ENCODE measurements at places on chromosomes 5 and 9. TPM values are rescaled to one million over a fixed set of nuclear protein-coding genes. Genes with fewer than 3 reads are reported as not detected.

Gene ZNF474
- not detected for total RNA-seq

Gene HRH2
- 18.4 TPM for total RNA-seq

Gene LHX6
- not detected for total RNA-seq

Gene CDH10
- not detected for total RNA-seq

Gene DPP7
- total RNA-seq = 155 TPM

Gene SPATA31D4
- not detected for total RNA-seq

Gene BTNL9
- not detected for total RNA-seq

Gene KCTD16
- 0.25 TPM for total RNA-seq

Gene TGFBI
- not detected for total RNA-seq

DNA sequence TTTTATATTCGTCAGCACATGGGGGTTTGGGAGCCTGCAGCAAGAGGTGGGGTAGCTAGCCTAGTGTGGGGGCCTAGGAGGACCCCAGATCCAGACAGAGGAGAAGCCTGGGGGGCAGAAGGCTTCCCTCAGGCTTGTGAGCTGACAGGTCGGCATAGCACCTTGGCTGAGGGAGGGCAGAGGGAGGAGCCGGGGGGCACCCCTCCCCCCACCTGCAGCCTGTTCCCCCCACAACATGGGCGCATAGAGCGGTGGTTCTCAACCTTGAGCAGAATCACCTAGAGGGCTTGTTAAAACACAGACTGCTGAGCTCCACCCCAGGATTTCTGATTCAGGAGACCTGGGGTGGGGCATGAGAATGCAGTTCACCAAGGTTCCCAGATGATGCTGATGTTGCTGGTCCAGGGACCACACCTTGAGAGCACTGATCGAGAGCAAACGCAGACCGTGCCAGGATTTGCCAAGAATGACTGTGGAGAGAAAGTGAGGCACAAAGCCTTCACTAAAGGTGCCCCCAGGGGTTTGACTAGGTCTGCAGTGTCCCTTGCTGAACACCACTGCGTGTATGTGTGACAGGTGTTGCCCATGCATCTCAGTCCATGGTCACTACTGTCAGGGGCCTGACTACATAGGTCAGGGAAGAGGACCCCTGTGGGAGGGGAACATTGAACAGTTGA lies 163.3 kb downstream of the MACROH2A1 start:
- no peaks in the 10 kb centered on the region for H3K27me3 ChIP-seq
- H3K27ac ChIP-seq = no peak overlapping the region
- H3K36me3 ChIP-seq = no peaks in the 10 kb centered on the region
- H3K4me3 ChIP-seq = no peak overlapping the region

DNA sequence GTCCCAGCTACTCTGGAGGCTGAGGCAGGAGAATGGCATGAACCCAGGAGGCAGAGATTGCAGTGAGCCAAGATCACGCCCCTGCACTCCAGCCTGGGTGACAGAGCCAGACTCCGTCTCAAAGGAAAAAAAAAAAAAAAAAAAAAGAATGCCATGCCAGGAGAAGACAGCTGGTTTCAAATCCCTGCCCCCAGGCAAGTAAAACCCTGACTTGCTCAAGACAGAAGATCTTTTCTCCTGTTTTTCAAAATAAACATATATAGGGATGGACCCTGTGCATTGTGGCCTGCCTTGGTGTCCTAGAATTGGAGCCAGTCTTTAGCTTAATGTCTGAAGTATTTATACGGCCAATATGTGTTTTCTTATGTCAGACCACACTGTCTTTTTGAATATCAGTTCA lies 177.1 kb downstream of the NR3C1 start:
- no peaks in the 10 kb centered on the region for H3K27me3 ChIP-seq
- H3K4me3 ChIP-seq = no peak overlapping the region
- no peak for DNase-seq
- H3K4me1 ChIP-seq = peaks cover 55% of the 10 kb centered on the region

DNA sequence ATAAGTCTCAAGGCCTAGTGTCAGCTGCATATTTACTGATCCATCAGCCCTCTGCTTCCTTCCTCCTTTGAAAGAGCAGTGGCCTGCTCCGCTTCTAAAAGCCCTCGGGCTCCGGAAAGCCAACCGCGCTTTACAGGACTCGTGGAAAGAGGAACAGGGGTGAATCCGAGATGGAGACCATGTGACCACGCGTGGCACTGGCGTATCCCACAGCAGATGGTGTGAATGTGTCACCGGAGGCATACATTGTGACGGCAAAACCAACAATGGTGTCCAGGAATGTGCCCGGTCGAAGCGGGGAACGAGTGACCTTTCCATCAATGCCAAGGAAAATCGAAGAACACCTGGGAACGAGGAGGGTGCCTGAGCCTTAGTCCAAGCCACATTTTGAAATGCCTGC lies 484.6 kb downstream of the SPATA31A7 start:
- no peak overlapping the region for H3K4me3 ChIP-seq
- H3K36me3 ChIP-seq = peaks cover 15% of the 10 kb centered on the region
- H3K4me1 ChIP-seq = no peaks in the 10 kb centered on the region
- H3K27ac ChIP-seq = no peak overlapping the region
- no peak for DNase-seq
- no peaks in the 10 kb centered on the region for H3K27me3 ChIP-seq

- H3K36me3 ChIP-seq = no peaks in the 10 kb centered on the region
- no peak overlapping the region for H3K4me3 ChIP-seq
- H3K4me1 ChIP-seq = no peaks in the 10 kb centered on the region
- H3K27me3 ChIP-seq = no peaks in the 10 kb centered on the region
- no peak overlapping the region for H3K27ac ChIP-seq
These were observed 182.2 kb upstream of the ISL1 start for GRCh38 chr5:51201024-51201423.

- no peaks in the 10 kb centered on the region for H3K36me3 ChIP-seq
- H3K27me3 ChIP-seq = no peaks in the 10 kb centered on the region
- H3K4me3 ChIP-seq = no peak overlapping the region
These were observed 337.5 kb upstream of the ZNF608 start for GRCh38 chr5:125083981-125084380.

DNA sequence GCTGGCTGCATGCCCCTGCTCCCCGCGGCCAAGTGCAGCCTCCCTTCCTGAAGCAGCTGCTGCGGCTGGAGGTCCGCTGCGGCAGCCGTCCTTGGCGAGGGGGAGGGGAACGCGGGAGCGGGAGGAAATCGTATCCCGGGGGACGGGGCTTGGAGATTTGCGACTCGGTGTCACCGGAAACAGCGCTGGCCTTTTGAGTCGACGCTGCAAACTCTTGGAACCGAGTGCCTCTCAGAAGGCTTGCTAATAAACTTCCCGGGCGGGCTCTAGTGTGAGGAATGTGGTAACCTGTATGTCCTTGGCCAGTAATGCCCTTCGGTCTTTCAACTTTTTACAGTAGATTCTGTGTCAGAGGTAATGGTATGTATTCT lies 82.7 kb downstream of the PTPDC1 start:
- H3K4me1 ChIP-seq = peaks cover 63% of the 10 kb centered on the region
- no peak for DNase-seq
- H3K4me3 ChIP-seq = peak overlapping the region; percentile 84
- no peaks in the 10 kb centered on the region for H3K36me3 ChIP-seq

- H3K4me1 ChIP-seq = peaks cover 11% of the 10 kb centered on the region
- no peaks in the 10 kb centered on the region for H3K36me3 ChIP-seq
- no peak overlapping the region for H3K27ac ChIP-seq
These were observed 21.4 kb upstream of the CCNJL start for GRCh38 chr5:160333721-160334120.

GRCh38 chr5:116521173-116521872 lies 53.3 kb downstream of the SEMA6A start:
- no peak overlapping the region for H3K27ac ChIP-seq
- H3K4me3 ChIP-seq = no peak overlapping the region
- no peak for DNase-seq
- H3K4me1 ChIP-seq = no peaks in the 10 kb centered on the region

DNA sequence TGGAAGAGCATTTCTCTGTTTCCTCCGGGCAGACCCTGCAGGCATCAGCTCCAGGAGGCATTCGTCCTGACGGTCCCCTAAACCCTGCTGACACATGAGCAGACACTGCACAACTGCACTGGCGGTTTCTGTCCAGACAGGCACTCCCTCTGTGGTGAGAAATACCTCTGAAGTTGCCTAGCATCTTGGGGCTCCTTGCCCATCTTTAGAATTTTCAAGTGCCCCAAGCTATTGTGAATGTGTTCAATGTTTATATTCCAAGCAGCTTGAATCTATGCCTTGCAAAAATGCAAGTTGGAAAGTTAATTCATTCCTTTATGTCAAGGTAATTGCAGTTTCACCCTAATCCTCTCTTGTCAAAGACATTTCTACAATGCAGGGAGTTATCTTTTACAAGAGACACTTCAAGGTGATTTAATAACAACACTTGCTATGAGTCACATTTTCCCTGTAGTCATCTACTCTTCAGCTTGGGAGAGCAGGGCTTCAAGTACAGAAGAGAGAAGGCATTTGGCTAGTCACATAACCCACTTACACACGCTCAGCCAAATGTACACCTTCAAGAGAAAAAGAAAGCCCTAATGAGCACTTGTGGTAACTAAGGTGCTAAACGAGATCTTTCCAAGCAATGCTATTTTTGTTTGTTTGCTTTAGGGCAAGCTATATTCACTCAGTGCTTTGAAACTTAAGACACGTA lies 302.5 kb downstream of the MLLT3 start:
- no peaks in the 10 kb centered on the region for H3K27me3 ChIP-seq
- peak overlapping the region; percentile 85 for H3K27ac ChIP-seq
- peak; percentile 46 for DNase-seq
- peaks cover 94% of the 10 kb centered on the region for H3K4me1 ChIP-seq
- peak overlapping the region; percentile 71 for H3K4me3 ChIP-seq

DNA sequence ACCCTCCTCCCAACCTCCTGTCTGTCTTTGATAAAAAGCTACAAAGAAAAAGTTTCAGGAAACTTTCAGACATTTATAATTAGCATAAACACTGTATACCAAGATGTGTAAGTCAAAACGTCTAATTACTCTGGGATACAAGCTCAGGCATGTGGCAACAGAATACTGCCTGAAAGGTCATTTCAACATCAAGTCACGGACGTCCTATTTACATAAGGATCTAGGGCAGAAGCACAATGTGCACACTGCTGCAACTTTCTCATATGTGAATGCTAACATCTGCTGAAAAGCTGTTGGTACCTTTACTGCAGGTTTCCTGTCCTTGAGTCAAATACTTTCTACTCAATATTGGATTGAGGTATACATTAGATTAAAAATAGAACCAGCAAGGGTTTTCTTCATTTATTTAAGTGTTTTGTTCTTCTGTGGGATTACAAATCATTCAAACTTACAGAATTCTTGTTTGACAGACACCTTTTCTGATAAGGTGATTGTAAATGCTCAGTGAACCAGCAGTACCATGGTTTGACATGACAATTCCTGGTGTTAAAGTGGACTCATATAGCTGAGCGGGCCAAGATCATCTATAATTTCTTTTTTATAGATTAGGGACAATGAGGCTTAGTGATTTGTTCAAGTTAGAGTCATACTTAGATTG lies 36.8 kb downstream of the ELL2 start:
- DNase-seq = no peak
- no peak overlapping the region for H3K4me3 ChIP-seq
- H3K36me3 ChIP-seq = peaks cover 4% of the 10 kb centered on the region
- no peak overlapping the region for H3K27ac ChIP-seq

GRCh38 chr9:82511626-82512025 lies 523.1 kb downstream of the SPATA31D1 start:
- no peak overlapping the region for H3K4me3 ChIP-seq
- H3K27ac ChIP-seq = no peak overlapping the region
- no peaks in the 10 kb centered on the region for H3K36me3 ChIP-seq

- H3K4me3 ChIP-seq = no peak overlapping the region
- H3K4me1 ChIP-seq = no peaks in the 10 kb centered on the region
- H3K27me3 ChIP-seq = no peaks in the 10 kb centered on the region
- no peak for DNase-seq
These were observed 812.0 kb downstream of the CDH18 start for GRCh38 chr5:19175776-19176570.

DNA sequence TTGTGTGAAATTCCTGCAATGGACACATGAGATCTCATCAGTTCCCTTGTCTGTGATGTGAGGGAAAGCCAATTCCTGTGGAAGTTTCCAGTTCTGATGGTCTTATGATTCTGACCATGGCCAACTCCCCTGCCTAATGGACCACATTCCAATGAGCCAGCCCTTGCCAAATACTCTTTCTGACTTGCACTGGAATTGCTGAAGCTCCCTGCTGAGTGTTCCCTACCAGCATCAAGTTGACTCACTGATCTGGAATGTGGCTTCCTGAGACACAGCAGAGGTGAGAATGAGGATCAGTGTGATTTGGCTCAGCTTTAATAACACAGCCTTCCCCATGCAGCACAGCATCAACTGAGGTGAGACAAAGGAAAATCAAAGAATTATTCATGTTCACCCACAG lies 427.8 kb downstream of the KDM4C start:
- H3K27ac ChIP-seq = no peak overlapping the region
- no peaks in the 10 kb centered on the region for H3K4me1 ChIP-seq
- H3K4me3 ChIP-seq = no peak overlapping the region
- no peak for DNase-seq

GRCh38 chr5:96244696-96245095 lies 188.4 kb downstream of the PCSK1 start:
- H3K4me1 ChIP-seq = no peaks in the 10 kb centered on the region
- DNase-seq = no peak
- no peak overlapping the region for H3K27ac ChIP-seq
- peaks cover 34% of the 10 kb centered on the region for H3K27me3 ChIP-seq
- no peaks in the 10 kb centered on the region for H3K36me3 ChIP-seq

DNA sequence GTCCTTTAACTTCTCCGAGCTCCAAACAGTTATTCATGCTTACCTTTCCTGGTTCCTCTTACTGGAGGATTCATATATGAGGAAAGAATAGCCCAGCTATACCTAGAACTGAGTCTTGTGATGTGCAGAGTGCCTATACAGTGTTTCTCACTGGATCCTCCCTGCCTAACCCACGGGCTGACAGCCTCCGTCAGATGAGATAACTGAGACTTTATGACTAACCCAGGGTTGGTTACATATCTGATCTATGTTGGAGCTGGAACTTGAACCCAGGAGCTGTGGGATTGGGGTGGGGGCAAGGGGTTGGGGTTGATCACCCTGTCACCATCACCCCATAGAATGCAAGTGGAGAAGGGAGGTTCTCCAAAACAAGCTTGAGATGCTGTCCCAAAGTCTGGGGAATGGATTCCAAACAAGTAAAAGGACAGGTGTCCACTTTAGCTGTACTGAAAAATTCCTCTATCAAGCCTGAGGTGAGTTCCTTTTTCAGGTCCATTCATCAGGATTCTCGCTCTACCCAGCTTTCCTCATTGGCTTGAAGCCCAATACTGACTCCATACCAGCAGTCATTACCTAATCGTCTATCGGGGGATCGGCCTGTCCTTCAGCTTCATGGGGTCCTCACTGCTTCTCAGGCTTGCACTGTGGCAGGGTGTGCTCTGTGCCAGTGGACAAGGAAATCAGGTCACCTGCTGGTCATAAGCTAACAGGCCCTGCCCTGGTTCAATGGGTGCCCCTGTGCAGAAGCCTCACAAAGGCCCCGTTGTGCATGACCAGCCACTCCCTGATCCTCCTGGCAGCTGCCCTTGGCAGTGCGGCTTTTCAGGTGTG lies 100.6 kb downstream of the ARHGAP26 start:
- H3K27ac ChIP-seq = no peak overlapping the region
- H3K27me3 ChIP-seq = no peaks in the 10 kb centered on the region
- no peak for DNase-seq
- no peaks in the 10 kb centered on the region for H3K36me3 ChIP-seq

GRCh38 chr5:107476783-107477182 lies 194.0 kb downstream of the EFNA5 start:
- peaks cover 4% of the 10 kb centered on the region for H3K36me3 ChIP-seq
- DNase-seq = peak; percentile 15
- H3K27me3 ChIP-seq = peaks cover 22% of the 10 kb centered on the region

Measured in activated T-cell treated with anti-CD3 and anti-CD28 coated beads, Interleukin-2, amount 50 U/mL, for 72 hours (primary cell).